ENCODE measurements at places on chromosomes 3 and 15.

GRCh38 chr3:14278265-14278798, 99.7 kb downstream of the LSM3 start:
- no peak overlapping the region for H3K4me3 ChIP-seq
- no peak overlapping the region for H3K27ac ChIP-seq
- no peaks in the 10 kb centered on the region for H3K4me1 ChIP-seq
- DNase-seq = no peak
- H3K27me3 ChIP-seq = no peaks in the 10 kb centered on the region

GRCh38 chr3:10771486-10772270, 44.4 kb upstream of the SLC6A11 start:
- H3K4me3 ChIP-seq = no peak overlapping the region
- H3K4me1 ChIP-seq = no peaks in the 10 kb centered on the region
- DNase-seq = no peak
- no peaks in the 10 kb centered on the region for H3K36me3 ChIP-seq
- no peak overlapping the region for H3K27ac ChIP-seq

DNA sequence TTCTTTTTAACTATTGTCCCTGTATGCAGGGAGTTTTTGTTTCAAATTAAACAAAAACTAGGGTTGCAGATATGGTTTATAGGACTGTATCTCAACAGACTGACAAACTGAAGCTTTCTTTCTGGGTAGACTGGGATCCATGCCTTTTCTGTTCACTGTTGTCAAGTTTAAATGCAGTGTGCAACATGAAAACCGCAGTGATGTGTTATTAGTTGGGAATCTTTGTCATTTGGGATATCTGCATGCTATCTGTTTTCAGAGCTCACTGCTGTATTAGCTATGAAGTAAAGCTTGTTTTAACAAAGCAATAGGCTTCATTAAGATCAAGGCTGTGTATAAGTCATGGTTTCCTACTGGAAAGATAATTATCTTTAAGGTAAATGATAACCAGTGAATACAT, 21.4 kb upstream of the MCF2L2 start:
- H3K36me3 ChIP-seq = peaks cover 7% of the 10 kb centered on the region
- DNase-seq = no peak
- H3K4me1 ChIP-seq = peaks cover 20% of the 10 kb centered on the region
- H3K27me3 ChIP-seq = no peaks in the 10 kb centered on the region
- no peak overlapping the region for H3K4me3 ChIP-seq
- H3K27ac ChIP-seq = no peak overlapping the region

GRCh38 chr3:111882799-111883198, 23.7 kb downstream of the PHLDB2 start:
- peaks cover 4% of the 10 kb centered on the region for H3K4me1 ChIP-seq
- no peak for DNase-seq
- no peak overlapping the region for H3K27ac ChIP-seq
- no peak overlapping the region for H3K4me3 ChIP-seq
- H3K36me3 ChIP-seq = peaks cover 6% of the 10 kb centered on the region
- H3K27me3 ChIP-seq = no peaks in the 10 kb centered on the region

DNA sequence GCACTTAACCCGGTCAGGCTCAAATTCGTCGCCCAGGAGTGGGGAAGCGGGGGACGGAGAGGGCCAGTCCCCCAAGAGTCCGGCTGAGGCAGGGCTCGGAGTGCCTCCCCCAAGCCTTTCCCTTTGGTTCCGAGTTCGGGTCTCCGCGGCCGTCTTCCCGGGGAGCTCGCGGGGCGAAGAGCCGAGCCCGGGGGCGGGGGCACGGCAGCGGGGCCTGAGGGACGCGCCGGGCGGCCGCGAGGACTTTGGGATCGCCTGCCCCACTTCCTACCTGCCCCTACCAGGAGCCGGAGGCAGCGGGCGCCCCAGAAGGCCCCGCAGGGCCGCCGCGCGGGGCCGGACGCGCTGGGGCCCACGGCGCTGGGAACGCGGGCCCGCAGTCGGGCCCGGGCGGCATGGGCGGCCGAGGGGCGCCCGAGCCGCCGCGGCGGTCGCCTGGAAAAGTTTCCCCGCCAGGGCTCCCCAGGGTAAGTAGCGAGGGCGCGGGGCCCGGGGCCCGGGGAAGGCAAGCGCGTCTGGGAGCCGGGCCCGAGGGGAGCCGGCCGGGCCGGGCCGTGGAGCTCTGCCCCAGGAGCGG, 2.8 kb downstream of the FURIN start:
- H3K36me3 ChIP-seq = peaks cover 53% of the 10 kb centered on the region
- H3K4me1 ChIP-seq = peaks cover 70% of the 10 kb centered on the region
- H3K27ac ChIP-seq = peak overlapping the region; percentile 91
- peak; percentile 38 for DNase-seq

- DNase-seq = no peak
- H3K27ac ChIP-seq = no peak overlapping the region
- no peaks in the 10 kb centered on the region for H3K27me3 ChIP-seq
- H3K36me3 ChIP-seq = no peaks in the 10 kb centered on the region
These were observed 592.5 kb downstream of the MECOM start for GRCh38 chr3:169071003-169071402.

GRCh38 chr3:65908588-65908987, 130.1 kb downstream of the MAGI1 start:
- H3K27ac ChIP-seq = no peak overlapping the region
- DNase-seq = no peak
- no peaks in the 10 kb centered on the region for H3K4me1 ChIP-seq

- no peak for DNase-seq
- no peak overlapping the region for H3K4me3 ChIP-seq
- H3K36me3 ChIP-seq = no peaks in the 10 kb centered on the region
- no peaks in the 10 kb centered on the region for H3K4me1 ChIP-seq
- no peak overlapping the region for H3K27ac ChIP-seq
These were observed 304.4 kb downstream of the KBTBD8 start for GRCh38 chr3:67302489-67302888.

- H3K27ac ChIP-seq = no peak overlapping the region
- H3K27me3 ChIP-seq = no peaks in the 10 kb centered on the region
- no peaks in the 10 kb centered on the region for H3K36me3 ChIP-seq
- no peak overlapping the region for H3K4me3 ChIP-seq
These were observed 129.3 kb downstream of the EEFSEC start for GRCh38 chr3:128282380-128283196.

DNA sequence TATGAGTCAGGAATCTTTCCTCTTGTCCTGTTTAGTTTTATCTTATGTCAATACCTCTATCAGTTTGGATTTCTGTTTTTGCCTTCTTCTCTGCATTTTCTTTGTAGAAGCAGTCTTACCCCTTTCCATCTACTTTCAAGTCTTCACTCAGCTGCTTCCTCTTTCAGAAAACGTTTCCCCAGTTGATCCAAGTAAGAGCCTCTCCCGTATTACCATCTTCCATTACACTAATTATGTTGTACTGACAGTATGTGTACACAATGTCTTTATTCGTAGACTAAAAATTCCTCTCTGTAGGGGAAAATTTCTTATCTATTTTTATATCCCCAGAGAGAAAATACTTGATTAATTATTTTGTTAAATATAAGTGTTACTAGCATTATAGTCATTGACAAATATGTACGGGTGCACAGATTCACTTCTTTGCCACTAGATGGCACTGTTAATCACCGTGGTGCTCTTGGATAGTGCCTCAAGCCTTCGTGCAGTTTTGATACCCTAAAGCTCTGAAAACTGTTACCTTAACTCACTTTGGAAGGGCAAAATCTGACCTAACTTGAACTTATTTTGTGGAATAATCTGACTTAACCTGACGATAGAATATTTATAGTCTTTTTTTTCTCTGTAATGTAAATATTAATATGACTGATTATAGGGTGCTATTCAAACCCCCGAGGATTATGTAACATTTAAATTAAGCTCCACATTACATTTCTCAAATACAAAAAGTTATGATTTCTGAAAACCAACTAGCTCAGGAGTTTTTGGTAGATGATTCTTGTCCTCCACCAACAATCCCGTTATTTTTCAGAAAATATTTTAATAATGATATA, 74.2 kb upstream of the POU1F1 start:
- H3K27me3 ChIP-seq = peaks cover 2% of the 10 kb centered on the region
- no peaks in the 10 kb centered on the region for H3K4me1 ChIP-seq
- H3K36me3 ChIP-seq = no peaks in the 10 kb centered on the region
- no peak overlapping the region for H3K27ac ChIP-seq

DNA sequence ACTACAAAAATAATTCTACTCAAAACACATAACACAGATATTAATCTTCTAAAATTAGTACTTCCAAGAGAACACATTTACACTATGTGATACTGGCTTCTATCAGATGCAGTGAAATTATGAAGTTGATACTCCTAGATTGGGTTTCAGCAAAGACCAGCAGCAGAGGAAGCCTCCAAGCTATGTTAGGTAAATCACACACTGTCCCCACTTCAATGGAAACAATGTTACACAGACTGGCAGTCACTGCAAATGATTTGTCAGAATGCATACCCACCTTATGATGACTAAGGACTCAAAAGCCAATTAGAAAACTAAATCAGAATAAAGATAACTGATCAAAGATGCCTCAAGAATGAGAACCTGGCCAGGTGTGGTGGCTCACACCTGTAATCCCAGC, 90.1 kb upstream of the MYO5C start:
- no peak for DNase-seq
- peaks cover 49% of the 10 kb centered on the region for H3K36me3 ChIP-seq
- H3K27me3 ChIP-seq = no peaks in the 10 kb centered on the region
- no peak overlapping the region for H3K4me3 ChIP-seq
- no peak overlapping the region for H3K27ac ChIP-seq

DNA sequence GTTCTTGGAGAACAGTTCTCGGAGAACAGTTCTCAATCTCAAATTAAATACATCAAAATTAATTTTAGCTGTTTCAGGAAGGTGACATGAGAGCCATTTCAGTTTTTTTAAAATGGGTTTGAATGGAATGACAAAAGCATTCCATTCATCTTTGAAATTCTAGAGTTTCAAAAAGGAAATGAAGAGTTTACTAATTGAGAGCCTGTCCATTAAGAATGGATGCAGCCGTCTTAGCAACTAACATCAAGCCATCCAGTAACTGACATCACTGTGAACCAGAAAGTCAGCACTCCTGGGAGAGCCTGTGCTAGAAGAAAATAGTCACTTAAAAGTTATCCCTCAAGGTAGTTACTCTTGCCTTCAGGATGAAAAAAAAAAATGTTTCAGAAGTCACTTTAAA, 47.0 kb upstream of the FSTL1 start:
- H3K4me3 ChIP-seq = no peak overlapping the region
- DNase-seq = no peak
- peaks cover 3% of the 10 kb centered on the region for H3K27me3 ChIP-seq
- no peaks in the 10 kb centered on the region for H3K36me3 ChIP-seq

- peak within 1 kb of the TSS; percentile 50 for H3K27ac ChIP-seq
- H3K27me3 ChIP-seq = peaks cover 48% of the 10 kb centered on the region
- no peaks in the 10 kb centered on the region for H3K36me3 ChIP-seq
- DNase-seq = no peak
- peak within 1 kb of the TSS; percentile 74 for H3K4me3 ChIP-seq
These were observed at the start of gene CTDSPL for GRCh38 chr3:37861620-37862041. Gene CTDSPL (plus strand): TSS chr3:37861880. CDS start chr3:37862200, 320 bp downstream.

GRCh38 chr3:55555873-55556618, 68.9 kb upstream of the WNT5A start:
- DNase-seq = no peak
- H3K36me3 ChIP-seq = no peaks in the 10 kb centered on the region
- no peaks in the 10 kb centered on the region for H3K27me3 ChIP-seq
- H3K27ac ChIP-seq = no peak overlapping the region

GRCh38 chr15:87954793-87955192, 301.7 kb downstream of the NTRK3 start:
- no peak overlapping the region for H3K27ac ChIP-seq
- no peak overlapping the region for H3K4me3 ChIP-seq
- H3K36me3 ChIP-seq = no peaks in the 10 kb centered on the region
- no peak for DNase-seq
- no peaks in the 10 kb centered on the region for H3K4me1 ChIP-seq
- no peaks in the 10 kb centered on the region for H3K27me3 ChIP-seq

DNA sequence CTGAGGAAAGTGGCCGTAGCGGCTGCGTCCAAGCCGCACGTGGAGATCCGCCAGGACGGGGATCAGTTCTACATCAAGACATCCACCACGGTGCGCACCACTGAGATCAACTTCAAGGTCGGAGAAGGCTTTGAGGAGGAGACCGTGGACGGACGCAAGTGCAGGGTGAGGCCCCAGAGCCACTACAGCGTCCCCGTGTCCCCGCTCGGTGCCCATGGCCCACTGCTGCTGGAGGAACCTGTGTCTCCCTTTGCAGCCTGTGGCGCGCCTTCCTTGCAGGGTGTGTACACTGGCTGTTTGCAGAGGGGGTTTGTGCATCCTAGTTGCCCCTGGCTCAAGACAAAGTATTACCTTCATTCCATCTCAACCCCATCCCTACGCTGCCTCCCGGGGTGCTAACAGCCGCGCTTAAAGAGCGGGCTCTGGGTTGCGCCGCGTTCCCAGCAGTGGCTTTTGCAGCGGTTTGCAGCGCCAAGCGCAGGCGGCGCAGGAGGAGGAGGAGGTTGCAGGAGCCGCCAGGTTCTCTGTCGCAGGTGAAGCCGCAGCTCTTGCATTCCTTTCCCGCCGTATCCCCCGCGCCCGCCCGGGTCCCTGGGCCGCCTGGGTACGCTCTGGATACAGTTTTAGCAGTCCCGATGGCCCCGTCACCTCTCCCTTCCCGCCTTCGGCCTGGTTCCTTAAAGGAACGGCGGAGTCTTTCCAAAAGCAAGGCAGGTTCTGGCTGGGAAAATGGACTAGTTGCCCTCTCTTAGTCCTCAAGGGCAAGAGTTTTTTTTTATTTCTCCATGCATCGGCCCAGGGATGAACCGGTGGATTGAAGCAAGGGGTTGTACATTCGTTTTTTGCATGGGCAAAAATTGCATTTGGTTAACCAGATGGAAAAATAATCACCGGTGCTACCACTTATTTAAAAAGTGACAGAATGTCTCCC, 1.2 kb downstream of the CRABP1 start:
- peaks cover 65% of the 10 kb centered on the region for H3K27me3 ChIP-seq
- peaks cover 10% of the 10 kb centered on the region for H3K4me1 ChIP-seq
- no peak for DNase-seq
- H3K4me3 ChIP-seq = no peak overlapping the region
- no peaks in the 10 kb centered on the region for H3K36me3 ChIP-seq

DNA sequence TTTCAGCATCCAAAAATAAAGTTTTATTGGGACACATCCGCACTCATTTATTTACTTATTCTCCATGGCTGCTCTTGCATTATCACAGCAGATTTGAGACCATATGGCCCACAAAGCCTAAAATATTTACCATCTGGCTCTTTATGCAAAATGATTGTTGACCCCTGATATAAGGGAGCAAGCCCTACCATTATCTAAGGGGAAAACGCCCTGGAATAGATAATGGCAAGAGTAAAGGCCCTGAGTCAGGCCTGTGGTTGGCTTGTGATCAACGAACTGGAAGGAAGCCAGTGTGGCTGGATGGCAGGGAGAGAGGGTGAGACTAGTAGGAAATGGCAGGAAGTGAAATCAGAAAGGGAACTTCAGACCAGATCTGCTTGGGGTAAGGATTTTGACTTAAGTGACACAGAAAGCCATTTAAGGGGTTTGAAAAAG, 24.6 kb upstream of the DMXL2 start:
- no peak overlapping the region for H3K27ac ChIP-seq
- H3K36me3 ChIP-seq = no peaks in the 10 kb centered on the region
- peaks cover 4% of the 10 kb centered on the region for H3K4me1 ChIP-seq
- no peak overlapping the region for H3K4me3 ChIP-seq
- DNase-seq = no peak

Data from activated CD4-positive, alpha-beta memory T cell treated with anti-CD3 and anti-CD28 coated beads, Interleukin-2, amount 10 ng/mL, durations not matched to agents 7 days and 5 days (primary cell).